ENCODE measurements at places on chromosomes 13 and 19.

- no peak for DNase-seq
Measured at GRCh38 chr13:93338030-93338429, 111.4 kb downstream of the GPC6 start.

GRCh38 chr19:33740811-33741396, 55.8 kb upstream of the KCTD15 start:
- DNase-seq: no peak

DNA sequence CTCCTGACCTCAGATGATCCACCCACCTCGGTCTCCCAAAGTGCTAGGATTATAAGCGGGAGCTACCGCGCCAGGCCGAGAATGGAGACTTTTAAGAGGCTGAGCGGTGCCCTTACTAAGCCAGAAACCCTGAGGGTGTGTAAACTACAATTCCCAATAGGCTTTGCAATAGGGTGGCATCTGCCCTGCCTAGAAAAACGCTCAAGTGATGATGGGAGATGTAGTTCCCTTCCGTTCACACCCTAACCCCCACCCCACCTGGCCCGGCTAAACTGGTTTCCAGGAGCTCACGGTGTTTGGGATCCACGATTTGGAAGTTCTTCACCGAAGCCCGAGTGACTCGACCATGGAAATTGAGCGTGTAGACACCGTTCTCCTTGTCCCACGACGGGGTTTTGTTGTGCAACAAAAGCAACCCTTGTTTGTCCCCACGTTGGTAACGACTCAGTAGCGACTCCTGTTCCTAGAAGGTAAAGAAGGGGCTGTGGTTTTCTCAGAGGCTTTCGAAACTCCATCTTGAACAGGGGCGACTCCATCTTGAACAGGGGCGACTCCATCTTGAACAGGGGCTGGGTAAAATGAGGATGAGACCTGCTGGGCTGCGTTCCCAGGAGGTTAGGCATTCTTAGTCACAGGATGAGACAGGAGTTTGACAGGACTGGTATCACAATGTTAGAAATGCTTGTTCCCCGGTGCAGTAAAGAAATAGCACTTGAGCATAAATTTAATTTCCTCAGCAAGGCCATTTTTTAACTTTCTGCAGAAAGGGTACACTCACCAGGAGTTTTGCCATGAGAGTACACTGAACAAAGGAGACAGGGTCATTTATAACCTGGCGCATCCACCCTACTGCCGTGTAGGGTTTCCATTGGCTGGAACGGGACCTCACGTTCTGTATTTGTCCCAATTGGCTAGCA, 9.8 kb downstream of the PPP1R15A start:
- no peak for DNase-seq

GRCh38 chr19:45123440-45123850, 30.5 kb downstream of the PPP1R37 start:
- DNase-seq: no peak

DNA sequence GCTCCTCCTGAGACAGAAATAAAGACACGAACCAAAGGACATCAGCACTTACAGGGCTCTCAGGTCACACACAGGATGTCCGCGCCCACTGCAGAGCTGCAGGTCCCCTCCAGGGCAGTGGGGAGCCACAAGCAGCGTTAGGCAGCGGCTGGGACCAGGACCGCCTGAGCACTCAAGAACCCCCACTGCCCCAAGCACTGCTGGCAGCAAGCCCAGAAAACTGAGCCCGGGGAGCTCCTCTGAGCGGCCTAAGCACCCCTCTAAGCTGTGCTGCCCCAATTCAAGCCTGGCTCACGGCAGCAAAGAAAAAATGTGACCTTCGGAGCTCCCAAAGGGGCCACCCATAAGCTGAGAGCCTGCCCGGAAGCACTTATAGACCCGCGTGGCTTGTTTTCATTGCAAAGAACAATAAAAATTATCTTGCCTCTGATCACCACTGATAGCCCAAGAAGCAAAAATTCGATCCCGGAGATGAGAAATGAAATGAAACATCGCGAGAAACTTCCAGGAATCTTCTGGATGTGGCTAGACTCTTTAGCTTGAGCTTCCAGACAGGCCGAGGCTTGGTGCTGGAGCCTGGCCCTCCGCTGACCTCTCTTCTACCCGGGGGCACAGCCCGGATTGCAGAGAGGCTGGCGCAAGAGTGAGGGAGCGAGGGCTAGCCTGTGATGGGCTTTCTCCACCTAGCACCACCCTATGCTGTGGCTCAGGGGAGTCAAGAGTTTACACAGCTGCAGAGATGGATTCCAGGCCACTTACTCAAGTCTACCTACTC, 6.3 kb downstream of the DPP9 start:
- DNase-seq: no peak

GRCh38 chr13:33855371-33855895, 37.5 kb downstream of the RFC3 start:
- DNase-seq: no peak

DNA sequence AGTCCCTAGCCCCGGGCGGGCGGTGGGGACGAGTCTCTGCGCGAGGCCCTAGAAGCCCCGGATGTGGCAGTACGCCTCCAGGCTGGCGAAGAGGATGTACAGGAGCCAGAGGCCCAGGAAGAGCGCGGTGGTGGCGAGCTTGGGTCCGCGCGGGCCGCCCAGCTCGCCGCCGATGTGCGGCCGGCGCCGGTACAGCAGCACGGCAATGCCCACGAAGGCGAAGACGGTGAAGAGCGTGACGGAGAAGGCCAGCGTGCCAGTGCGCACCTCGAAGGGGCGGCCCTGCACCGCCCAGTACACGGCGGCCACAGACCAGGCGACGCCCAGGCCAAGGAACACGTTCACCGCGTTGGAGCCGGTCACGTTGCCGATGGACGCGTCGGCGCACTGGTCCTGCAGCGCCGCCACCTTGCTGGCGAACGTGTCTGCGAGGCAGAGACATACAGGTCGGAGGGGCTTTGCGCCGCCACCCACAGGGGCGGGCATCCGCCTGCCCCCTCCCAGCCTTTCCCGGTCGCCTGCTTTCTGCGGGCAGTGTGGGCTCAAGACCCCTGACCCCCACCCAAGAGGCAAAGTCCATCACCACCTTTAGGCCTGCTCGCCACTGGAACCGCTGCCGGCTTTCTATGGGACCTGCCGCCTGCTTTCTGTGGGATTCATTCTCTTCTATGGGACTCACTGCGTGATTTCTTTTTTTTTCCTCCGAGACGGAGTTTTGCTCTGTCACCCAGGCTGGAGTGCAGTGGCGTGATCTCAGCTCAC, 10.9 kb upstream of the MEIS3 start:
- no peak for DNase-seq

DNA sequence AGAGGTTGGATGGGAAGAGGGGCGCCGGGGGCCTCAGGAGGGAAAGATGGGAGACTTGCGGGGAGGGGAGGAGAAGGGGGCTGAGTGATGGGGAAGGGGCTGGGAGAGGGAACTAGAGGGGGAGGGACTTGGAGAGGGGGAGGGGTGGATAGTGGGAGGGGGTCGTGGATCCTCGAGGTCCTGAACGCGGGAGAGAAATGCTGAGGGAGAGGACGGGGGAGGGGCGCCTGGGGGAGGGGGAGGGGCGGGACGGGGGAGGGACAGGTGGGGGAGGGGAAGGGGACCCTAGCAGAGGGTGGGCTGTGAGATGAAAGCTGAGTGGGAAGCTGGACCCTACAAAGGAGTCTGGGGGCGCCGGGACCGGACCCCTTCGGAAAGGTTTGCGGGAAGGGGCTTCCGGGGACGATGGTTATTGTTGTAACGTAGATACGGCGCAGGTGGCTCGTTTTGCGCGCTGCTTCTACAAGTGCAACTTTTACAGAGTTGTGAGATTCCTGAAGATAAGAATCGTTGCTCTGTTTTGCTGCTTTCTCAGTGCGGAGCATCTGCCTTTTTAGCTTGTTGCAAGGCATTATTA, 418 bp downstream of the ZNF444 start:
- no peak for DNase-seq

DNA sequence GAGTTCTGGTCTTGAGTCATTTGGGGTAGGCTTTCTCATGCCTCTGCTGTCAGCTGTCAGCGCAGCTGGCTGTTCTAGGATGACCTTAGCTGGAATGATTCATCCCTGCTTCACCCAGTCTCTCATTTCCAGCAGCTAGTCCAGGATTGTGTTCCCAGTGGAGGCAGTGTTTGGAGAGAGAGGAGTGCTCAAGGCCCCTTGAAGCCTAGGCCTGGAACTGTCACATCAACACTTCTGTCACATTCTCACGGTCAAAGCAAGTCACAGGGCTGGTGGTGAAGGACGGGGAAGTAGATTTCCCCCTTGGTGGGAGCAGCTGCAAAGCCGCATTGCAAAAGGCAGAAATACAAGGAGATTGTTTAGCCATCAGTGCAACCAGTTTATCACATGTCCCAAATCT, 15.2 kb downstream of the TPT1 start:
- DNase-seq: no peak

- no peak for DNase-seq
Measured at GRCh38 chr13:114097212-114097892, 35.1 kb downstream of the RASA3 start.

DNA sequence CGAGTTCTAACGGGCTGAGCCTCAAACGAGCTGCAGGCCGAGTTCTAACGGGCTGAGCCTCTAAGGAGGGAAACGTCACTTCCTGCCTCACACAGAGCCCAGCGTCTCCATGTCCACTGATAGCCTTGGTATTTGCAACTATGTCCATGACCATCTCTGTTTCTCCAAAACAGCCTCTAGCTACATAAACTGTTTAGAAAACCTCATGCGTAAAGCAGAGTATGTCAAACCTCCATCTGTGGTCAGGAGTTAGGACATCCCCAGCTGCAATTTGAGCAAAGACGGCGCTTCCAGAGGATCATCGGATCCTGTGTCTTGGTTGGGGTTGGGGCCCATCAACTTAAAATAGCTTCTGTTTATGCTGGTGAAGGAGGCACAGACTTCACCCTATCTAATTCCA, 20.8 kb downstream of the RASA3 start:
- DNase-seq: no peak

DNA sequence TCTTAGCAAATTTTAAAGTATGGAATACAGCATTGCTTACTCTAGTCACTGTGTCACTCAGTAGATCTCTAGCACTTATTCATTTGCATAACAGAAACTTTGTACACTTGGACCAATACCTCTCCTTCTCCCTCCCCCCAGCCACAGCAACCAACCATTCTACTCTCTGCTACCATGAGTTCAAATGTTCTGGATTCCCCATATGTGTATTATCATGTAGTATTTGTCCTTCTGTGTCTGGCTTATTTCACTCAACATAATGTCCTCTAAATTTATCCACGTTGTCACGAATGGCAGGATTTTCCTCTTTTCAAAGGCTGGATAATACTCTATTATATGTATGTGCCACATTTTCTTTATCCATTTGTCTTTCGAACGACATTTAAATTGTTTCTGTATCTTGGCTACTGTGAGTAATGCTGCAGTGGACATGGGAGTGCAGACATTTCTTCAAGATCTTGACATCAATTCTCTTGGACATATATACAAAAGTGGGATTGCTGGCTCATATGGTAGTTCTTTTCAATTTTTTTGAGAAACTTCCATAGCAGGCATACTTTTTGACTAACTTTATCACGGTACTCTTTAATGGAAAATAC, 184.5 kb upstream of the SOX21 start:
- no peak for DNase-seq

DNA sequence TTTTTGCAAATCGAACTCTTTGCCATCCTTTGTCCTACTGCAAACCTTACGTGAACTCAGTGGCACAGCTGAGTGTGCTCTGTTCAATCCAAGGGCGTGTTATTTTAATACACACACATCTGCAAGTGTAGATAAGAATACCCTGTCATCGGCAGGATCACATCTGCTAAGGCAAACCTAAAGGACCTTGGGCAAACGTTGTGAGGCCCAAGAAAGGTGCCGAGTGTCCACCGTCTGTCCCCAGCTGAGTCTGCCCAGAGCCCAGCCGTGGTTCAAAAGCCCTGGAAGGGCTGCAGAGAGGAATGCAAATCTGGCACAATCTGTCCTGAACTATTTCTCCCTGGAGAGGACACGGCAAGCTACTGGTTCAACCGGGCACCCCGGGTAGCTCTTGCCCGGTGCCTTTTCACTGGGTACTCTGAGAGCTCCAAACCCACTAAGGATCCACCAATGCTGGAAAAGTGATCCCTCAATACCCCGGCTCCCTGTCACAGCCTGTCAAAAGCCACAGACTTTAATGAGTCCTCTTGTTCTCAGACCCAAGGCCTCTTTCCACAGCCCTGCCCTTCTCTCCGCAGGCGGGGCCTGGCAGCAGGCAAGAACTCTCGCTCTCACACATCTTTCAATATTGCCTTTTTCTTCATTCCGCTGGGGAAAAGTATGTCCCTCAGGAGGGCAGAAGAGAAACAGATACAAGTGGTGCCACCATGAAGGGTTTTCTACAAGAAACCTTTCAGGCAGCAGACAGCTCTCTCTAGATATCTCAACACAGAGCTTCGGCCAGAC, 17.0 kb downstream of the SLC7A1 start:
- DNase-seq: no peak

- no peak for DNase-seq
Measured at GRCh38 chr13:72774019-72774418, 7.7 kb downstream of the DIS3 start.

DNA sequence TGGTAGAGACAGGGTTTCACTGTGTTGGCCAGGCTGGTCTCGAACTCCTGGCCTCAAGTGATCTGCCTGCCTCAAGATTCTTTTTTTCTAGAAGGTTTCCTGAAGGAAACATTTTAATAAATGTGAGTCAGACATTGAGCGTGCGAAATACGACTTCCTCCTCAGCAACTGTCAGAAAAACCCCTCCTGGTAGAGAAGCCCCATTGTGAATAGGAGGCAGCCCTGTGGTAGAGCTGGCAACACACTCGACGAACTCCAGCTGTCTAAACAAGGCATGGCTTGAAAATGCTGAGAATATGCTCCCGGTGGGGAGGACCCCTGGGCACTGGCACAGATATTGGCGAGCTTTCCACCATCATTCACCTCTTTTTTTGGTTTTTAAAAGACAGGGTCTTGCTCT, 9.8 kb downstream of the ZNF333 start:
- no peak for DNase-seq

DNA sequence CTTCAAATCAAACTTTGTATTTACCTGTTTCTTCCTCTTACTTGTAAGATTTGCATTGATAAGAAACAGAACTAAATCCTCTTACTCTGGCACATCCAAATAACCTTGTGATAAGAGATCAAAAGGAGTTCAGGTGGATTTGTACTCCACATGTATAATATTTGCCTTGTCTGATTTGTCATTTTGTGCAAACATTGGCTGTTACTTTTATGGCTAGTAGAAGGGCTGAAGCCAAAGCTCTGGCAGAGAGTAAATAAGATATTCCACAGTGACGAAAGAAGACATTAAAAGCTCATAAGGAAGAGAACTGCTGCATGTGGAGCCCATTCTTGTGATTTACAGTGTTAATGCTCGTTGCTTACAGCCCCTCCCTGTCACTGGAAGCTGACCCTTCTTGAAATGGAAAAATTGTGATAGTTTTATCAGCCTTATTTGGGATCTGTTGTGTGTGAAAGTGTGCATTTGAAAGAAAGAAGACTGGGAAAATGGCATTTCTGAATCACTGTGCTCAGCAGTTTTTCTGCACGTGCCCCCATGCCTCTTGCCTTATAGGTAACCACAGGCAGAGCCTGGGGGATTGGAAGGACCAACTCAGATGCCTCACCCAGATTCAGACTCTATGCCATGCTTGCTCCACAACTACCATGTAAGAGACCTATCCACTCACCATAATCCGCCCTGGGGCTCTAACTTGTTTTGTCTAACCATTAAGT, 68.2 kb downstream of the OXGR1 start:
- no peak for DNase-seq
